ENCODE measurements at places on chromosomes 2 and 18. TPM values are rescaled to one million over a fixed set of nuclear protein-coding genes. Genes with fewer than 3 reads are reported as not detected.

DNA sequence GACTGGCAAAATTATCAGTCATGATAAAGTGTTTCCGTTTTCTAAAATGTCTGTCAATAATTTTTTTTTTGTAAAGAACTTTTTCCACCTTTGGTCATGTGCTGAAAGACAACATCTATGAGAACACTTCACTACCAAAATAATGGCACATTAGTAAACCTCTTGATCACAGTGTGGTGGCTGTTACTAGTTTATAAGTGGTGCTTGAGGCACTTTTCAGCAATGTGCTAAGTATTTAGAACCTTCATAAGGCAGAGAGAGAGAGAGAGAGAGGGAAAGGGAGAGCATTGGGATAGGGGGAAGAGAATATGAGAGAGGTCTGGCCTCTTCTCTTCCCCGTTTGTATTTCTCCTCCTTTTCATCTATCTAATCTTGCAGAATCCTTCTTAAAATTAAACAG is 1.1 kb upstream of the NYAP2 start:
- no peaks in the 10 kb centered on the region for H3K27me3 ChIP-seq
- H3K4me1 ChIP-seq, result no peaks in the 10 kb centered on the region
- no peaks in the 10 kb centered on the region for H3K36me3 ChIP-seq

- DNase-seq, result no peak
- H3K4me3 ChIP-seq, result no peak overlapping the region
- no peak overlapping the region for H3K27ac ChIP-seq
- H3K36me3 ChIP-seq, result no peaks in the 10 kb centered on the region
- peaks cover 6% of the 10 kb centered on the region for H3K4me1 ChIP-seq
Measured at GRCh38 chr2:181680937-181681811, 857 bp upstream of the NEUROD1 start.

Gene IL36B
- 0.14 TPM for polyA plus RNA-seq

Gene LAMA3
- polyA plus RNA-seq, result 1,944 TPM

Gene EMILIN2
- polyA plus RNA-seq, result 0.09 TPM

DNA sequence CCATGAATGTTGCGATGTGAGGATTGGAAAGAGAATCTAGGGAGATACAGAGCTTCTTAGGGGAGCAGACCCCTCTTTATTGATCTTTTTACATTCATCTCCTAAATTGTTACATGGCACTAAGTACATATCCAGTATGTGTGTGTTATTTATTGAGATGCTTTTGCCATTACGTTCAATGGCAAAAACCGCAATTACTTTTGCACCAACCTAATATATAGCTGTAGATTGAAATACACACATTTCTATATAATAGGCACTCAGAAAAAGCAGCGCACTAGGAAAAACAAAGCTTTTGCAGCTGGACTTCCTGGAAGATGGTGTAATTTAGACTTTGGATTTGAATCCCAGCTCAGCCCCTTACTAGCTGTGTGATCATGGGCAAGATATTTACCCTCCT is 849.4 kb downstream of the SLC4A3 start:
- no peaks in the 10 kb centered on the region for H3K27me3 ChIP-seq
- DNase-seq, result no peak
- H3K27ac ChIP-seq, result no peak overlapping the region
- no peaks in the 10 kb centered on the region for H3K36me3 ChIP-seq
